ENCODE measurements at places on chromosomes 12 and 14.
A peak's percentile ranks its signal among the peaks of the same experiment; 100 is the strongest.

- no peak for DNase-seq
These were observed 66.8 kb upstream of the TMCC3 start for GRCh38 chr12:94717108-94717507.

- no peak for DNase-seq
These were observed 815 bp downstream of the NID2 start for GRCh38 chr14:52067873-52068614.

- DNase-seq, result no peak
These were observed 278.4 kb upstream of the ATXN7L3B start for GRCh38 chr12:74259199-74259598.

GRCh38 chr12:11269607-11270006 is at the start of gene PRB3:
Gene PRB3 (minus strand): TSS chr12:11269707. CDS start chr12:11269669, 38 bp downstream.
- DNase-seq, result no peak

DNA sequence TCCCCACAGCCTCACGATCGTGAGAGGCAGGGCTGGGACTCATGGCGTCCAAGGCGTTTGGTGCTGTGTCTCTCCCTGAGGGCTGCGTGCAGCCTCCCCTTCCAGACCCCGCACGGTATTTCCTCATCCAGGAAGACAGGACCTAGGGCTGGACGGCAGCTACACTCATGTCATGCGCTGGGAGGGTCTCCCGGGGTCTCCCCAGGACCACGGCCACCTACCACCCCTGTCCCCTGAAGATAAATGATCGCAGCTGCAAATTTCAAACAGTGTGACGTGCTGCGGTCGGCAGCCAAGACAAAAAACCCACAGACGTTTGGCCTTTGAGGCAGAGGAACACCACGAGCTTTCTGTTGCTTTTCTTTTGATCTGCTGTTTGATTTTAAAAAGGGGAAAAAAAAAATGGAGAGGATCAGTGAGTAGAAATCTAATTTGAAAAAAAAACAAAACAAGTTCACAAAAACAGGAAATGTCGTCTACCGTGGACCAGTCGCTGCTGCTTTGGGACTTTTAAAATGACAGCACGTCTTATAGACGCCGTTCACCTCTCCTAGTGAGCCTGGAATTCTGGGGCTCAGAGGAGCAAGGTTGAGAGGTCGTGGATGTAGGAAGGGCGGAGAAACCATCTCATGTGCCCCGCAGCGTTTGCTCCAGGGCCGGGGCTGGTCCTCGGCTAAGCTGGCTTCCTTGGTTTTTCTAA is 237.6 kb downstream of the SLC41A2 start:
- peak; percentile 57 for DNase-seq

DNA sequence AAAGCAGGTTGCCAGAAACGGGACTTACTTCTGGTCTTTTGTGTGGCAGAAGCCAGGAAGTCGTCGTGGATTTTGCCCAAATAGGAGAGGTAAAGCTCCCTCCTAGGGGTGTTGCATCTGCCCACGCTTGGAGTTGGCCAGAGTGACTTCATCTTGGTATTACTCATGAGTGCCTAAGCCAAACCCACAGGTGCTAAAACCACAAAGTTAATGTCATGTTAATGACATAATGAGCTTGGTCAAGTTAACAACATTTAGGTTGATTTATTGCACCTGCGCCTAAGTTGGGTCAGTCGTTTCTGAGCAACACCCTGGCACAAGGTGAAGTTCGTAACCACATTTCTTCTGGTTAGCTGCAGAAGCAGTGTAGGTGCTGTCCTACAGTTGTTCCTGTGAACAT is 225.2 kb downstream of the FUT8 start:
- peak; percentile 20 for DNase-seq

DNA sequence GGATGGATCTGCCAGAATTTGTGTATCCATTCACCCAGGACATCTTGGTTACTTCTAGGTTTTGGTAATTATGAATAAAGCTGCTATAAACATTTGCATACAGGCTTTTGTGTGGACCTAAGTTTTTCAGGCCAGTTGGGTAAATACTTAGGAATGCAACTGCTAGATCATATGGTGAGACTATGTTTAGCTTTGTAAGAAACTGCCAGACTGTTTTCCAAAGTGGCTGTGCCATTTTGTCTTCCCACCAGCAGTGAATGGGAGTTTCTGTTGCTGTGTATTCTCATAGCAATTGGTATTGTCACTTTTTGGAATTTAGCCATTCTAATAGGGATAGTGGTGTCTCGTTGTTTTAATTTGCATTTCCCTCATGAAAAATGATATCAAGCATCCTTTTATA is 133.0 kb downstream of the KIF26A start:
- no peak for DNase-seq

DNA sequence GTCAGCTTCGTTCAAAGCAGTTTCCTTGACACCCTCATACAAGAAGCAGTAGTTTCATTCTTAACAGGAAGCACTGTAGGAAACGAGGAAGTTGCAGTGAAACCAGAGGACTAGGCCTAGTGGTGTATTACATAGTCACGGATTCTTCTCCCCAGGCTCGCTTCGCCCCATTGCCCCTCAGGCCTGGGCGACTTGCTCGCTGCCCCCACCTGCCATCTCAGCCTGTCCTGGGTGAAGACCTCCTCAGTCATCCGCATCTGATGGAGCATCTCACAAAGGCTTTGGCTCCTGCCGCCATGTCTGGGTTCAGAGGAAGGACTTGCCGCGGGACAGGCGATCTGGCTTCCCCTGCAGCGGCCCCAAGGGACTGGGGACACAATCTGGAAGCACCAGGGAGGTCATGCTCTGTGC is 93.5 kb downstream of the LMNTD1 start:
- DNase-seq, result no peak

GRCh38 chr12:106189341-106189740 is 50.6 kb upstream of the NUAK1 start:
- DNase-seq, result no peak

- no peak for DNase-seq
These were observed 5.8 kb upstream of the CD63 start for GRCh38 chr12:55734595-55734994.

DNA sequence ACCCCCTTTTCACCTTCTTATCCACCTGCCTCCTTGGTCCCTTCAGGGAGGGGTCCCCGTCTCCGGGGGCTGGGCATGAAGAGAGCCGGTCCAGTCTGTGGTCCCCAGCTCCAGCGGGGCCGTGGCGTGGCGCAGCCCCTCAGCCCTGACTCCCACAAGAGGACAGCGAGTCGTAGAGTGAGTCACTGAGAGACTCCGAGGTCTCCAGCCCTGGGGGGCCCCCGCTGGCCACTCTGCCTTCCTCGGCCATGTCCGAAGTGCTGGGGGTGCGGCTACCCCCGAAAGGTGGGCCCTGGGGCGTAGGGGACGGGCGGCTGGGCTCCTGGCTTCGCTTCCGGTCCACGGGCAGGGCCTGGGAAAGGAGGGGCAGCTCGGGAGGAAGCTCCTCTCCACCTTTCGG is 36.5 kb downstream of the NCKAP5L start:
- no peak for DNase-seq

GRCh38 chr14:80956922-80957321 is 1.5 kb downstream of the TSHR start:
- no peak for DNase-seq

DNA sequence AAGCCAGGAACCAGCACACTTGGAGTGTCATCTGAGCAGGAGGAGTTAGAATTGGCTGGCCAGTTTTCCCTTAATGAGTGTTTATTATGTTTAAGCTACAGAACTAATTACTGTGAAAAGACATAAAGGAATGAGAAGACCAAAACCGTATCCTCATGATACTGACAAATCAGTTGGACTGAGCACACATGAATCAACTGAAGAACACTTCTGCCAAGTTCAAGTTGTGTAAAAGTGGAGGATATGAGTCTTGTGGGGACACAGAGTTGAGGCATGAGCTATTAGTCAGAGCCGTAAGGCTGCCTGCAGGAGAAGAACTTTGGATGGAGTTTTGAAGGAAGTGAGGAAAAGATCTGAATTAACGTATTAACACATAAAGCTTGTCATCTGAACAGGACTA is 43.1 kb downstream of the HMGA2 start:
- no peak for DNase-seq

GRCh38 chr14:36485773-36486172 is 34.3 kb downstream of the NKX2-1 start:
- DNase-seq, result no peak

- DNase-seq, result no peak
These were observed 5.6 kb downstream of the RDH16 start for GRCh38 chr12:56951582-56952339.

GRCh38 chr12:45660330-45660729 is 69.2 kb upstream of the ARID2 start:
- no peak for DNase-seq

DNA sequence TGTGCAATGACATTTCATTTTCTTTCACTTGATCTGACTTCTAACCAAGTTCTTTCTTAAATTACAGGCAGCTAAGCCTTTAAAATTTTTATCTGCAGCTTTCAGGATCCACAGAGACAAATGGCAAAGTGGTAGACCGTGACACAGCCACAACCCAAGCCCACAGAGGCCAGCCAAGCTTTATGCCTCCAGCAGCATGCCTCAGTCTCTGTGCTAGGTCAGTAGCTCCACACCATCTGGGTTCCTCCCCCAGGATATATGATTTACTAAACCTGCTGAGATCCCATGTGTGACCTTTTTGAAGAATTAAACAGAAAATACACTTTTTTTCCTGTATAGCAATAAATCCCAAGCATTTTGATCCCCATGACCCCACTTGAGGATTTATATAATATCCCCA is 290.4 kb upstream of the CAND1 start:
- DNase-seq, result no peak

GRCh38 chr12:116780942-116781341 is 42.8 kb downstream of the RNFT2 start:
- no peak for DNase-seq

- DNase-seq, result no peak
These were observed 32.8 kb upstream of the OR10AD1 start for GRCh38 chr12:48235796-48236333.

DNA sequence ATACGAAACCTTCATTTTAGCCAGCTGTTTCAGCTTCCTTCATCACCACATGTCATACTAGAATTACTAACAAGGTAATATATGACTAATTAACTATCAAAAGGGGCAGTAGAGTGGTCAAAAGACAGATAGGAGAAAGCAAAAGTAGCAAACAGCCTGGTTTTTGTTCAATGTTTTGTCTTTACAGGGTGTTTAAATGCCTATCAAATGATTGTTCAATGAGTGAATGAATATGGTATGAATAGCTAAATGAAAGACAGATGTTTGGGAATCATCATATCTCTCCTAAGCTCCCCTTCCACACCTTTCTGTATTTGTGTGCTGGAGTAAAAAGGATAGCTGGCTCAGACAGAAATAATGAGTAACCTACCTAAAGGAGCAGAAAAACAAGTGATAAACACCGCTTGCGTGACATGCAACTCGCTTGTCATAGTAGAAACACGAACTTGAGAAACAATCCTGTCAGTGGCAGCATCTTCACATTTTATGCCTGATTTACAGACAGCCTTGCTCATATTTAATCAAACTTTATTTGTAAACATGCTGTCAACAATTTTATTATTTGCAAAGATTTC is 34.2 kb downstream of the ABCC9 start:
- DNase-seq, result no peak

DNA sequence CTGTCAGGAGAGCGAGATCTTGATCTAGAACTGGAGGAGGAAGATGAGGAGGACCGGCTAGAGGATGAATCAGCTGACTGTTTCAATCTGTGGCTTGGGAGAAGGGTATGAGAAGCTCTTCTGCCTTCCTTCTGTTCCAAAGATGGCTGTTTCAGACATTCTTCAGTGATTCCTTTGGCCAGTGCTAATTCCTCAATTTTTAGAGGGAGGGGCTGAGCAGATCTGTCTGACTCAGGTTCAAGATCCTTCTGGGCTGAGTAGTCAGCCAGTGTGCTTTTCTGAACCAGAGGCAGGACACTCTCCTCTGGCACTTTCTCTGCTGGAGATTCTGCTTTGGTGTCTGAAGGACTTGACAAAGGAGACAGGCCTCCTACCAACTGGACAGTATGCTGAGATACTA is 15.2 kb downstream of the ACIN1 start:
- DNase-seq, result no peak

DNA sequence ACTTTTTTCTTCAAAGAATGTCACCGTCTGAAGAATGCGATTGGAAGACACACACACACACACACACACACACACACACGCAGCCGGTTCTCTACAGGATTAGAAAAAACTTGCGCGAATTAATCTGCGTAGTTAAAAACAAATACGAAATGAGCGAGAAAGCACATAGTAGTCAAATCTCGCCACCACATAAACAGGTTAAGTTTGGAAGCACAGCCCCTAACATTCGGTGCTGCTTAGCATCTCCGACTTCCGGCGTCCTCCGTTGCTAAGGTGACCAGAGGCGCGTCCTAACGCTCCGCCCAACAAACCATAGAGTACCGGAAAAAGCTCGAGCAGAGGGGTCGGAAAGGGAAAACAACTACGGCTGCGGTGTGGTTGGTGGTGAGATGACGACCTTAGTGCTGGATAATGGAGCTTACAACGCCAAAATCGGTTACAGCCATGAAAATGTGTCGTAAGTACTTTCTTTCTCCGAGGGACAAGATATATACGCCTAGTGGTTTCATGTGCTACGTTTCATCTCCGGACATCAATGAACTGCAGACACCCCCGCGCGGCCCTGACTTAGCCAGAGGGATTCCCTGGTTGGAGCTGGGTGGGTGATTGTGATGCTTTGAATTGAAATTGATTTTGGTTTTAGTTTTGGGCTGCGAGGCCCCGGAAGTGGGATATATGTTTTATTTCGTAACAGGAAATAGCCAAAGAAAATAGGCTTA is at the start of gene ACTR6:
Gene ACTR6 (plus strand): TSS at position 353 of the 719 bp plus-strand sequence. CDS start 37 bp downstream, at position 390.
- DNase-seq, result peak; percentile 96

- no peak for DNase-seq
These were observed 67.8 kb upstream of the FICD start for GRCh38 chr12:108447168-108447832.

- DNase-seq, result no peak
These were observed 88.9 kb upstream of the SOX5 start for GRCh38 chr12:24038211-24038997.

- DNase-seq, result no peak
These were observed 34.8 kb downstream of the HIGD1C start for GRCh38 chr12:50986966-50987737.

- DNase-seq, result no peak
These were observed 187.7 kb downstream of the TMTC3 start for GRCh38 chr12:88329833-88330232.

DNA sequence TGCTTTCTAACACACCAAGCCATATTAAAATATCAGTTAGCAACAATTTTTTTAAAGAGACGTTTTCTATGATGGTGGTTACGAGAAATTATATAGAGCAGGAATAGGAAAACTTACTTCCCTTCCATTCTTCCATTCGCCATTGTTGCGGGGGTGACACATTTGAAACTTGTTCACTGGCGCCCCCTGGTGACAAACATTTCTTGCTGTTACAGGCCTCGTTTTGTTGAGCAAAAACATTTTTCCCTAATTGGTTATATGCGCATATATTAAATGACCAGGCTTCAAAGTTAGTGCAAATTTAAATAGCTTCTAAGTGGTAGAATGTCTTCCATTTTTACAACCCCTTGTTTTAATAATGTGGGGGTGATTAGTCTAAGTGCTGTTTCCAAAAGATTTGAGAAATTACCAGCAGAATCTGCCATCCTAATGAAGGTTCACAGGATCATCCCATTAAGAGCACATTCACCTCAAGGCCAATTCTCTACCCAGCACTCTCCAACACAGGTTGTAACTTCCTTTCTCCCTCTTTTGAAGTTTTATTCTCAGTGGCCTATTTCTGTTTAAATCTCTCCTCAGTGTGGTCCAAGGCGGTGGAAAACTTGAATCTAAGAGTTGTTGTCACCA is 1124.7 kb downstream of the FLRT2 start:
- DNase-seq, result peak; percentile 3

Data from stimulated activated CD4-positive, alpha-beta T cell treated with anti-CD3 and anti-CD28 coated beads, Interleukin-4, amount 100 ng/mL, for 4 hours (primary cell).